AG08396 (cell line): ENCODE measurements at places on chromosomes 6 and 20.

DNA sequence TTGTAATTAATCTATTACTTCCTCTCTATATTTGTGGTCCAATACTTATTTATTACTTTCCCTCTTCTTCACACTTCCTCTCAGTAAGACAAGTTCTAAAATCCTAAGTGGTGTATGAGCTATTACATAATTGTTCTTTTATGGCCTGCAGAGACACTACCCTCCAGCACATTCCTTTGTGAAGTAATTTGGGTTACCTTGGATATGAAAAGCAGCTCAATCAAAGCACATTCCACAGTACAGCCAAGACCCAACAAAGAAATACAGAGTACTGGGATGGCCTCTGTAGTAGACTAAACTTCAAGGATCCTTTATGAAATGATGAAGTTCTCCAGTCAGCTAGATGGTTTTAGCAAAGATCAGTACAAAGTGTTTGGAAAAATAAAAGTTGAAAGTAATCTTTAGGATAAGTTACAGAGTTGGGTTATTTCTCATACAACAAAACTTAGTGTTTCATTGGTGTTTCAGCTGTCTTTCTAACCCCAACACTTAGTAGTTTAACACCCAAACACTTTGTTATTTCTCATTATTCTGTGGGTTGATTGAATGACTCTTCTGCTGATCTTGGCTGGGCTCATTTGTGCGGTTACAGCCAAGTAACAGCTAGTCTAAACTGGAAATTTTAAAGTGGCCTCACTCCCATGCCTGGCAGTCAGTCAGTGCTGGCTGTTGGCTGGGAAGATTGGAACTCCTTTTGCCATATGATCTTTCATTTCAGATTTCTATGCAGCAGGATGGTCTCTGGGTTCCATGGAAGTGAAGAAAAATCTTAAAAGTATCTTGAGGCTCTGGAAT is 161.5 kb upstream of the POU3F2 start:
- DNase-seq: no peak

DNA sequence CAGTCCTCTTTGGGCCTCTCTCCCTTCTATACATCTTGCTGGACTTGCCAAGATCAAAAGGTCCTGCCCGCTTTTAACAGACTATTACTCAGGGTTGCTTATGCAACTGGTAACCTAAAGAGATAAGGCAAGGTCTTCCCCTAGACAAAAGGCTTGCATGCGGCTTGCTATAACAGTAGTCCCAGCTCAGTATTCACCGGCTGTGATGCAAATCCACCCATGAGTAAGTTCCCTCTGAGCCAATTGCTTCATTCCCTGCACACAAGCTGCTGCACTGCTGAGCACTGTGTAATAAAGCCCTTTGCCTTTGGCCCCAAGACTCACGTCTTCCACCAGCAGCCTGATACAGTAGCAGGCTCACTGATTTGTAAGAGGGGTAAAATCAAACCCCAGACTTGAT is 363.8 kb downstream of the PRKN start:
- no peak for DNase-seq

DNA sequence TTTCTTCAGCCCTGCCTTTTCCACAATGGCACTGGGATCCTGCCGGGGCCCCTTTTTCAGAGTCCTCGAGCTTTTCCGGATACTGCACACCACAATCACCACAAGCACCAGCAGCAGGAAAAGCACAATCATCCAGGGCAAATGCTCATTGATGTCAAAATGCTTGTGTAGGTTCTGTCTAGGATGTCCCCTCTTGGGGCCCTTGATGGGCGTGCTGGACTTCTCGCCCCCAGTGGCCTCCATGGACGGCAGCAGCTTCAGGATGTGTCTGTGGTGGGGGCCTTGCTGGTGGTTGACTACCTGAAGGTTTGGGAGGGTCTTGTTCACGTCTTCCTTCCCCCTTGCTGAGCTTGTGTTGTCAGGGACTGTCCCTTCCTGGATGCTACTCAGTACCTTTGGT is 25.7 kb downstream of the TNFRSF21 start:
- DNase-seq: no peak

- DNase-seq: no peak
Measured at GRCh38 chr6:16503241-16503775, 258.0 kb downstream of the ATXN1 start.

DNA sequence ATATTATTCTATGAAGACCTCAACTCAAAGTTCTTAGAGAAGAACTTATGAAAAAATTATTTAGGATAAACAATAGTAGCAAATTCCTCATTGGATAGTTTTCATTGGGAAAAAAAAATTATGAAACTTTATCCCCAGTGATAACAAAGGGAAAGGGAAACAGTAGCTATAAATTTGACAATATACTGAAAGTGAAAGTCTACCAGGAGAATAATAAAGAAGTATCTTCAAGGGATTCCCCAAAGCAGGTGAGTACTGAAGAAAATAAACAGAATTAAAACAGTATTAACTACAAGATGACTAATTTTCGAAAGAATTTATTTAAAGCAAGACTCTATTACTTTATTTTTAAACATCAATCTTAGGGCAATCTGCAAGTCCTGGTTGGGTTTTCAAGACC is 56.4 kb downstream of the REPS1 start:
- DNase-seq: no peak

GRCh38 chr6:163418311-163419029 is 4.0 kb downstream of the QKI start:
- DNase-seq: no peak

DNA sequence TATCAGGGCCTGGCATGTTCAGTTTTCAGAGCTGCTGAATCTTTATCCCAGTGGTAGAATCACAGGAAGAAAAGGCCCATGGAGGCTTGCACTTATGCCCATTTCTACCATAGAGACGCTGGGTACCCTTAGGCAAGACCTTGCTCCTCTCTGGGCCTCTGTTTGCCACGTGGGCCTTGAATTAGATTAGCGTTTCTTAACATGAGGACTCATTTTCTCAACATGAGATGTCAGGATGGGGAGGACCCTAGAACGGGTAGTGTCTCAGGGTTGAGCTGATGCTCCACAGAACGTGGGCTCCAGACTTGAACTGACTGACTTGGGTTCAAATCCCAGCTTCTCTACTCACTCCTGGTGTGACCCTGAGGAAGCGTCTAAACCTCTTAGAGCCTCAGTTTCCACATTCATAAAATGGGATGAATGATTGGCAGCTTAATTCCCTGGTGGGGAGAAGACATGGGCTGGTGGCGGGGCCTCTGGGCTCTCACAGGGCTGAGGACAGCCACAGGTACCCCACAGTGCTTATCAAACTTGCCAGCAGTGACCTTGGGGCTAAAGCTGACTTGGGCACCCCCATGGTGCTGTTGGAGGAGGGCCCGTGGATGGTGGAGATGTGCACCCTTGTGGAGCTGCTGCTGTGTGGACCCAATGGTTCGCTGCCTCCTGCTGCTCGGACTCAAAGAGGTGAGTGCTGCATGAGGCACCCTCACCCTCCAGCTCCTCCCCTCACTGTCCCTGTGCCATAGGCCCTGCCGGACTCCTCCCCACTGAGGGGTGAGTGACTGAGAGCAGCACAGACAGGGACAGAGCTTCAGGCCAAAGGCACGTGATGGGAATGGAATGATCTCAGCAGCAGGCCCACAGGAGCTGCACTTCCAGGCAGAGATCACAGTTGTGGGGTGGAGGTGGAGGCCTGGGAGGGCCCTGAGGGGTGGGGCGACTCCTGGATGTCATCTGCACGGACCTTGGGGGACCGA is 28.2 kb downstream of the SUN5 start:
- DNase-seq: no peak

- DNase-seq: peak; percentile 35
Measured at GRCh38 chr6:21595285-21596144, 2.0 kb downstream of the SOX4 start.

DNA sequence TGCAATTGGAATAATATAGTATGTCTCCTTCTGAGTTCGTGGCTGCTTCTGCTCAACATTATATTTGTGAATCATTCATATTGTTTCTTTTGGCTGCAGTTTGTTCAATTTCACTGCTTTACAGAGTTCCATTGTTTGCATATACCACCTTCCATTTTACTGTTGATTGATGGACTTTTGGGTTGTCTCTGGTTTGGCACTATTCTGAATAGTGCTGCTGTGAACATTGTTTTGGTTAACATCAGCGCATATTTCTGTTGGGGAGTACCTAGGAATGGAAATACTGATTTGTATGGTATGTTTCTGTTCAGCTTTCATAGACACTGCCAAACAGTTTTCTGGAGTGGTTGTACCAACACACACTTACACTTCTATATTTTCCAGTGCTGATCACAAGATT is 46.9 kb downstream of the UST start:
- no peak for DNase-seq

DNA sequence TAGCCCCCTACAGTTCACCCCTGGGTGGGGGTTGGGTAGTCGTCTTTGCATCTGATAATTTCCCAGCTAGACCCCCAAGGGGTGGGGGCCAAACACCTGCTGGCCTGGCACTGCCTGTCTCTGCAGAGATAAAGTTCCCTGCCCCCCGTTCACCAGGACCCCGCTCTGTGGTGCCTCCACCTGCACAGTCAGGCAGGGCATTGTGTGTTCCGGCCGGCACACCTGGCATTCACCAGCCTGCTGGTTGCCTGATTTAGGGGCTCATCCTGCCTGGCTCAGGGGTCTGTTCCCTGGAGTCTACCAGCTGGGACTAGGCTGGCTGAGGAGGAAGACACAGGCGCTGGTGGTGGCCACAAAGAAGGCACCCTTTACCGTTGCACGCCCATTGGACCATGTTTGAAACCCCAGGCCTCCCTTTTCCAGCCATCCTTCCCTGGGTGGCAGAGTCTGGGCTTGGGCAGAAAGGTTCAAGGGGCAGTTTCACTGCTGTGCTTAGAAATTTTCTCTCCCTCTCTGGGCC is 30.8 kb upstream of the SCRT2 start:
- DNase-seq: no peak

DNA sequence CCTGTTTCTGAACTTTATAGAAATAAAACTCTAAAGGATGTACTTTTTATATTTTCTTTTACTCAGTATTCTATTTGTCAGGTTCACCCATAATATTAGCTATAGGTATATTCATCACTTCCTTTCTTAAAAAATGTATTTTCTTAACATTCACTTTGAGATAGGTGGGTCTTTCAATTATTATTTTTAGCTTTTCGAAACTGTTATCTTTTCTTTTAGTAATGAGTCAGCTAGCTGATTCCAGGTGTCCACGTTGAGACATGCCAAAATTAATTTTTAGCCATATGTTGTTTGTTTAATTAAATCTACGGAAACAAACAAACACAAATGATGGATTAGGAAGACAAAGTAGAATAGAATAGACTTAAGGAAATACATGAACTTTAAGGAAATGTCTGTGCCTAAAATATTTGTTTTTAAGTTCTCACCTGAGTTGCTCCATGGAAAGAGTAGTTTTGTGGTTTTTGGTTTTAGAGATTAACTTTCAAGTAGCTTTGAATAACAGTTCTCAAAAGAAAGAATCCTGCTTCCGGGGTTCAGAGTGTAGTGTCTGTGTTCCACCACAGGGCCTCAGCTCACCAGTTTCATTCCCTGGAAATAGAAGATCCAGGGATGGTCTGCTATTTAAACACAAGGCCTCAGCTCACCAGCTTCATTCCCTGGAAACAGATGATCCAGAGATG is 435.0 kb downstream of the HAO1 start:
- no peak for DNase-seq

DNA sequence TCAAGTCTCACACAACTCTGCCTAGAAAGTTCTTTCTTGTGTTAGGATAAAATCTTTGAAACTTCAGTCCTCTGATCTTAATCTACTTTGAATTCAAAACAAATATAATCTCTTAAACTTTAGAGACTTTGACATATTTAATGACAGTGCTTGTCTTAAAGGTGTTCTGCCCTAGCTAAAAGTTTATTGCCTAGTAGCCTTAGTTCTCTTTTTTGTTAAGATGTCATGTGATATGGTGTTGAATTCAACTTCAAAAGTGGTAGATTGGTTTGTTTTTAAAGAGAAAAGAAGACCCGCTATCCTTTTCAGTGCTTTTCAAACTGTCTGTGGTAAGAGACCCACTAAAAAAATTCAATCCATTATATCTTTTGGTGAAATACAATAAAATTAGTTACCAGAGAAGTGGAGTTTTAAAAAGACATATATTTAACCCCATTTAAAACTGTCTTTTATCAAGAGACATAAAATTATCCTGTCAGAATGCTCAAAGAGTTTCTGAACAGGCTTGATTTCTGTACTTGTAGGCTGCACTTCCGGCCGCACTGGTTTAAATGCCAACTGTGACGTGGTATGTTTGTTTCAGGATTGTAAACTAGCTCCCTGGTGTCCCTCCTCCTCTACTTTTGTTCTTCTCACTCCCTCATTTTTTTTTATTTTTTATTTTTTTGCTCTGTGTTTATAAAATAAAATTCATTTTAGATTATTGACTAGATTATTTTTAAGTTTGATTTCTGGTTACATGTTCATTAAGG is 76.5 kb downstream of the QKI start:
- peak; percentile 30 for DNase-seq

DNA sequence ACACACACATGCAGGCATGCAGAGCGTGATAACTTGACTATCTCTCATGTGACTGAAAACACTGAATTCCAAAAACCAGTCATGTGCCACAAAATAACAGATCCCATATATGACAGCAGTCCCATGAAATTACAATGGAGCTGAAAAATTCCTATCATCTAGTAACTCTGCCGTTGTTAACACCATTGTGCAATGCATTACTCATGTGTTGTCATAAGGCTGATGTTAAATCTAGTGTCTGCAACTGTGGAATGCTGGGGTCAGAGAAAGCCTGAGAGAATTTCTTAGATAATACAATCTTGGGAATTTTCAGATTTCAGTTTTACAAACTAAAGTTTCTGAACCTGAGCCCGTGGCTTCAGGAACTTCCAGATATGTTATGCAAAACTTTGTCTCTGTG is 70.2 kb downstream of the LYRM4 start:
- peak; percentile 67 for DNase-seq

DNA sequence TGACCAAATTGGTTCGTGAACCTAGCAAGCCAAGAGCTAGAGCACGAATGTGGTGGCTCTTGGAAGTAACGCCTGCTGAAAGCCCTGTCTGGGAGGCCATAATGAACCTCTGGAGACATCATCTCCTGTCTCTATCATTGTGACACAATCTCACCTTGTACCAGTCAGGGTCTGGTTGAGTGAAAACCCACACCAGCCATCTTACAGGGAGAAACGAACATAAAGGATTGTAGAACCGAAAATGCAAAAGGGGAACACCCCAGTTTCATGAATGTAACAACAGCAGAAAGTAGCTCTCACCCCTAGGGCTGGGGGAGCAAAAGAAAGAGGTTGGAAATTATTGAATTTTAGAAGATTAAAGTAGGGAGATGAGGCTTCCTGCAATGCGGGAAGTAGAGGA is 50.9 kb upstream of the TAB2 start:
- no peak for DNase-seq

GRCh38 chr6:16412982-16413381 is 174.6 kb downstream of the GMPR start:
- no peak for DNase-seq

- no peak for DNase-seq
Measured at GRCh38 chr20:48139262-48140041, 354.2 kb upstream of the SULF2 start.

- DNase-seq: no peak
Measured at GRCh38 chr6:36906539-36907325, 21.0 kb downstream of the C6orf89 start.
